ENCODE measurements at places on chromosomes 2 and 18.

- DNase-seq: no peak
These were observed 21.8 kb downstream of the CFLAR start for GRCh38 chr2:201137505-201138400.

- DNase-seq: no peak
These were observed 10.2 kb upstream of the TFCP2L1 start for GRCh38 chr2:121294881-121295840.

GRCh38 chr18:73986711-73987110, 160.9 kb downstream of the FBXO15 start:
- no peak for DNase-seq

GRCh38 chr2:207819021-207819797, 49.5 kb upstream of the FZD5 start:
- no peak for DNase-seq

GRCh38 chr18:73741946-73742345, 405.7 kb downstream of the FBXO15 start:
- DNase-seq: no peak

DNA sequence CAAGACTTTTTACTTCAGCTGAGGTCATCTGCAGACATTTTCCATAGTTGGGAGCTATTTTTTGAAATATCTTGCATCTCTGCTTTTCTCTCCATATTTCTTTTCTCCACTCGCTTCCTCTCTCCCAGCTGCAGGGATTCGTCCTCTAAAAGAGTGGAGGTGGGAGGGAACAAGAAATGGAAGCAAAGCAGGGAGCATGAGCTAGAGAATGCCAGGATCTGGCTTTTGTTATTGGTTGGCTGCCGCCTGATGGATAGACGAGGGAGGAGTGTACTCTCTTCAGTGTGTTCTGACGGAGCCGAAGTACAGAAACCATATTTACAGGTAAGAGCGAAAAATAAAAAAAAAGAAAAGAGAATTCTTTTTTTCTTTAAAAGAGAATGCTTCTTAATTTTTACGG, at the start of gene CSRNP3:
Gene CSRNP3, plus strand, starts transcription at position 282 of the 400 bp plus-strand sequence. CDS start 125,368 bp downstream, outside the sequence.
- DNase-seq: no peak

GRCh38 chr2:28137221-28137620, 246.7 kb downstream of the BABAM2 start:
- DNase-seq: no peak

- DNase-seq: no peak
These were observed 207.8 kb upstream of the LRATD1 start for GRCh38 chr2:14424478-14425390.

DNA sequence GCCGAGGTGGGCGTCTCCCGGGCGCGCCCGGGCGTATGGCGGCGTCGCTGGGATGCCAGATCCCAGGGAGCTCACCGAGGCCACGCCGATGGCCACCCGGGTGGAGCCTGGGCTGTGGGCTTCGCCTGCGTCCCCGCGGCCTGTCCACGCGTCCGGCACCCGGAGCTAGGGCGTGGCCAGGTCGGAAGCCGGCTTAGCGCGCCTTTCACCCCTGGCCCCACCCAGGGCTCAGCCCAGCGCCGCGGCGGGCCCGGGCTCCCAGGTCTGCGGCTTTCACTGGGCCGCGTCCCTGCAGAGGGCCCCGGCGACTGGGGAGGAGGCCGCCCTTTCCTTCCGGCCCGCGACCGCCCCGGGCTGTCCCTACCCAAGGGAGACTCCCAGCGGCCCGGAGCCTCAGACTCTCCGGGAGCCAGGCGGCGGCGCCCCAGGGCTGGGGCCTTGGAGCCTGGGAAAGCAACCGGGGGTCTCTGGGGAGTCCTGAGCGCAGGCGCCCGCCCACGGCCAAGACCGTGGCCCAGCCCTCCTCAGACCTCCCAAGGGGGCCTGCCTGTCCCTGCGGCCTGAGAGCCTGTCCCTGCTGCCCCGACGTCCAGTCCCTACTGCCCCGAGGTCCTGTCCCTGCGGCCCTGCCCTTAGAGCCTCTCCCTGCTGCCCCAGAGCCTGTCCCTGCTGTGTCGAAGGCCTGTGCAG, 36.3 kb upstream of the ITM2C start:
- DNase-seq: no peak

GRCh38 chr18:35662293-35663062, 80.9 kb downstream of the GALNT1 start:
- no peak for DNase-seq

DNA sequence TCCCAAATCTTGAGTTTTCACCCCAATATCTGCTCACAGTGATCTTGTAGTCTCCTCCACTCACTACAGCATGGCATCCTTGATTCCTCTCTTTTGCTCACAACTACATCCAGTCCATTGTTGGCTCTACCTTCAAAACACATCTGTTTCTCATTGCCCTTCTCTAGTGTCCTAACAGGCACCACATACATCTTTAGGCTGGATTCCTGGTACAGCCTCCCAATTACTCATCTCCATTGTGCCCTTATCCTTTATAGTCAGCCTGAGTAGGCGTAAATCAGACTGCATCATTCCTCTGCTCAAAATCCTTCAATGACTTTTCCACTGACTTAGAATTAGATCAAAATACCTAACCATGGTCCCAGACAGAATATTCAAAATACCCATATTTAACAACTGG, 10.7 kb upstream of the TAF1B start:
- no peak for DNase-seq

DNA sequence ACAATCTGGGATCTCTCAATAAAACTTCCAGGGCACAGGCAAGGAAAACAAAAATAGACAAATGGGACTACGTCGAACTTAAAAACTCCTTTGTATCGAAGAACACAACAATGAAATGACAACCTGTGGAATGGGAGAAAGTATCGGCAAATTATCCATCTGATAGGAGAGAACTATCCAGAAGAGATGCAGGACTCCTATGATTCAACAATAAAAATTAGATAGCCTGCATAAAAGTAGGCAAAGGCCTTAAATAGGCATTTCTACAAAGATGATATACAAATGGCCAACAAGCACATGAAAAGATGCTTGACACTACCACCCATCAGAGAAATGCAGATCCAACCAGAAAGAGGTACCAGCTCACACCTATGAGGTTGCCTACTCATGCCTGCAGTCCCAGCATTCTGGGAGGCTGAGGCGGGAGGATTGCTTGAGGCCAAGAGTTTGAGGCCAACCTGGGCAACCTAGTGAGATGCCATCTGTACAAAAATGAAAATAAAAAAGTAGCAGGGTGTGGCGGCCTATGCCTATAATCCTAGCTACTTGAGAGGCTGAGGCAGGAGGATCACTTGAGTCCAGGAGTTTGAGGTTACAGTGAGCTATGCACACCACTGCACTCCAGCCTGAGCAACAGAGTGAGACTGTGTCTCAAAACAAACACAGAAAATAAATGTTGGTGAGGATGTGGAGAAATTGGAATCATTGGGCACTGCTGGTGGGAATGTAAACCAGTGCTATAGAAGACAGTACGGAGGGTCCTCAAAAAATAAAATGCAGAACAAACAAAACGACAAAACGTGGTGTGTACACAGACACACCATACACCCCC, 21.6 kb downstream of the TWIST2 start:
- no peak for DNase-seq

GRCh38 chr2:237196866-237197618, 111.4 kb downstream of the COPS8 start:
- DNase-seq: no peak

Data from stimulated activated CD4-positive, alpha-beta T cell treated with anti-CD3 and anti-CD28 coated beads, TNF-alpha, amount 100 ng/mL, for 48 hours (primary cell).